ENCODE measurements at places on chromosomes 13 and 19. TPM values are rescaled to one million over a fixed set of nuclear protein-coding genes. Genes with fewer than 3 reads are reported as not detected.

DNA sequence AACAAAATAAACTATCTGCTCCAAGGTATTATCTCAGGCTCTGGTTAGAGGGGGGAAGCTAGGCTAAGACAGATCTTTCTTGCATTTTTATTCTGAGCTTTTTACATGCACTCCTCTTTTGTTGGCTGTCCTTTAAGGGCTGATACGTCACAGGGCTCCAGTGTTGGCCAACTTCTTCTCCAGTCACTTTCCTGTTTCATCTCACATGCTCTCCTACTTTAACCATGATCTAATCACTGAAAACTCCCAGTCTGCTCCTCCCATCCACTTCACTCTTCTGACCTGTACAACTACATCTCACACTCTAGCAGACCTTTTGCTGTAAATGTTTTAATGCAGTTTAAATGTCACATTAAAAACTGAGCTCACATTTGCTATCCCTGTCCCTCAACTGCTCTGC lies 510.0 kb upstream of the KLF12 start:
- no peak for ATAC-seq

- no peak for ATAC-seq
Observed at GRCh38 chr13:103614761-103615160, 548.5 kb upstream of the SLC10A2 start.

- no peak for ATAC-seq
Observed at GRCh38 chr13:46507981-46508380, 45.0 kb upstream of the LRCH1 start.

DNA sequence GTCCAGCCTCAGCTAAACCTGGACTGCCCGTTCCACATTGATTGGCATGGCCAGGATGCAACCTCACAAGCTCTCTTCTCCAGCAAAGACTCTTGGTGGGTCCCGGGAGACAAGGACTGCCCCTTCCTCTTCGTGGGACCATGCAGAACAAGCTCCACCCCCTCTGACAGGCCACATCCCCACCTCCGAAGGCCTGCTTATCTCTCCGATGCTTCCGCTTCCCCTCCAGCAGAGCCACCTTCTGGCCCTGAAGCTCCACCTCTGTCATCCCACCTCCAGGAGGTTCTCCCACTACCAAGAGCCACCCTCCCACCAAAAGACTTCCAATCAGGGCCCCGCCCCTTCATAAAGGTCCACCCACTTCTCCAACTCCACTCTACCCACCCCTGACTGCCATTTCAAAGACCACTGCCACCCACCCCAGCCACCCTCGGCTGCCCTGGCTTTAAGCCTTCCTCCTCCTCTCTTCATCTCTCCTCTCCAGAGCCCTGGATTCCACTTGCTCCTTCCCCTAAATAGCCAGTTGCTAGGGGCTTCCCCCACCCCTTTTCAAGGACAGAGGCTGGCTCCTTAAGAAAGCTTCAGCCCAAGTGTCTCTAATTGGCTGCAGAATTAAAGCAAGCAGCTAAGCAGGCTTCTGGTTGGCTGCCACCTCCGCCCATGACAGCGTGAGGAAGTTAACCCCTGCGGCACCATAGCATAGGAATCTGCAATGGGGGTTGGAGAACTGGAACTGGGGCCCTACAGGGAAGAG lies 9.9 kb downstream of the LRFN1 start:
- ATAC-seq = no peak

DNA sequence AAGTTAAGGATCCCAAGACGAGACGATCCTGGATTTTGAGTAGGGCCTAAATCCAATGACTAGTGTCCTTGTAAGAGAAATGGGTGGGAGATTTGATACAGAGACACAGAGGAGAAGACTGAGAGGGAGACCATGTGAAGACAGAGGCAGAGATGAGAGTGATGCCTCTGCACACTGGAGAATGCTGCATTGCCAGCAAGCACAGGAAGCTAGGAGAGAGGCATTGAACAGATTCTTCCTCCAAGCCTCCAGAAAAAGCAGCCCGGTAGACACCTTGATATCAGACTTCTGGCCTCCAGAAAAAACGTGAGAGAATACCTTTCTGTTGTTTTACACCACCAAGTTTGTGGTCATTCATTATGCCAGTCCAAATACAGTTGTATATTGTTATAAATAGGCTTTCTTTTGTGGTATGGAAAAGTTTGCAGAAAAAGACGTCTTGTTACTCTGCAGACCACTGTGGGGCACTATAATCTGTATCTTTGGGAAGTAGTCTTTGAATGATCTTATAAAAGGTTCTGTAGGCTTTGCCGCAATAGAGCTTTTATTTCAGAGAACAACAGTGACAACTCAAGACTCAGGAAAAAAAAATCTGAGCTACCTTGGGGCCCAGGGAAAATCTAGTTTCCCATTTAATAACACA lies 17.9 kb upstream of the RFC3 start:
- no peak for ATAC-seq

- ATAC-seq = no peak
Observed at GRCh38 chr13:44107357-44108121, 227.8 kb downstream of the LACC1 start.

GRCh38 chr19:44332145-44332544 lies 24.3 kb downstream of the ZNF112 start:
- ATAC-seq = no peak

GRCh38 chr13:73631411-73631810 lies 502.8 kb downstream of the KLF12 start:
- ATAC-seq = no peak

Gene KASH5
- total RNA-seq = not detected

GRCh38 chr19:48993175-48994034 lies at the start of the genes GYS1 and RUVBL2:
TSS of gene GYS1 (minus strand) at chr19:48993309. CDS start at chr19:48993112, 197 bp downstream.
TSS of gene RUVBL2 (plus strand) at chr19:48993887. CDS start at chr19:48993912, 25 bp downstream.
- ATAC-seq = peak; percentile 96

Gene ZNF460
- 74.0 TPM for total RNA-seq

- no peak for ATAC-seq
Observed at GRCh38 chr19:1067341-1067957, 482 bp downstream of the ARHGAP45 start.

Gene CALR3
- not detected for total RNA-seq

- ATAC-seq = no peak
Observed at GRCh38 chr19:8256276-8257051, 47.3 kb downstream of the CERS4 start.

DNA sequence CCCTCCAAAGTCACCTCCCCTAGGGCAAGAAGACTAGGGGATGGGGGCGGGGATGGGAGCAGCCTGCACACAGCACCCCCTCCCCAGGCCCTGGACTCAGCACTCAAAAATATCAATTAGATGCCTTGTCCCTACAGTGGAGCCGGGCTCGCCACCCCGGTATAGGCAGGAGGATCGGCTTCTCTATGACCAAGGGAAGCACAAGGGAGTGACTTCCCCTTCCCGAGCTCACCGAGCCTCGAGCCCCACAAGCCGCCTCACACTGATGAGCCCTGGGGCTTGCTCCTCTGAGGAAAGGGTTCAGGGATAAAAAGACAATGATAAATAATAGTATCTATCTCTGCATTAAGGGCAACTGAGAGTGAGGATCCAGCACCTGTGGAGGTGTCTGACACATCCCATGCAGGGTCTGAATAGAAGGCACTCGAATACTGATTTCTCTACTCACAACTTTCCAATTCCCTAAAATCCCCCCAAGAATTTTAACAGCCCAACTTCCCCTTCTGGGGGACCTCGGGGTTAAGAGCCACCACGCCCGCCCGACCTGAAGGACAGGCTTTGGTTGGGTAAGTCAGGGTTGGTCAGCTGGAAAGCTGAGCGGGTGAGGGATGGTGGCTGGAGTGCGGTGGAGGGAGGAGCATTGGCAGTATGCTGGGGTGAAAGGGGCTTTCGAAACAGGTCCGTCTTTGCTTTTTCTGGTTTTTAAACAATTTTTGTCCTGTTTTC lies 51.3 kb downstream of the STK24 start:
- no peak for ATAC-seq

DNA sequence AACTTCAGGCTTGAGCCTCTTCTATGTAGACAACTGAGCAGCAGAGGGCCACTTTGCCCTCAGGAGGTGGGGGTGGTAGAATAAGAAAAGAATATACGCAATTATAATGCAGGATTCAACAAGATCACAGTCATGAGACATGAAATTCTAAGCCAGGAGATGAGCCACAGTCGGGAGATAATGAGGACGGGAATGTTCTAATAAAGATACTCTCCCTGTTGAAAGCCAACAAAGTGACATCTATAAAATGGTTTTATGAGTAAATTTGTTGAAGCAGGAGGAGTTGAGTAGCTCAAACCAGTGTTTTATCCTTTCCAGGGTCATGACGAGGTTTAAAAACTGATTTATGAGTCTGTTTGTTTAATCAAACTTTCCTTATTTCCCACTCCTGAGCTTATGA lies 152.0 kb upstream of the SERP2 start:
- no peak for ATAC-seq

GRCh38 chr13:110538632-110539031 lies 22.9 kb downstream of the RAB20 start:
- ATAC-seq = peak; percentile 37

Gene ZNF85
- 13.3 TPM for total RNA-seq

Gene DCLK1
- total RNA-seq = 28.0 TPM

Gene TMPRSS9
- not detected for total RNA-seq

- ATAC-seq = no peak
Observed at GRCh38 chr13:27658546-27658945, 36.9 kb downstream of the POLR1D start.

GRCh38 chr19:20051841-20052768 lies 12.8 kb upstream of the ZNF682 start:
- ATAC-seq = peak; percentile 100

Gene LPAR2
- total RNA-seq = 3.1 TPM

- no peak for ATAC-seq
Observed at GRCh38 chr13:94239135-94239534, 240.3 kb downstream of the DCT start.

Gene GARIN5A
- not detected for total RNA-seq

- ATAC-seq = no peak
Observed at GRCh38 chr19:41928221-41928683, at the start of gene ERFL. TSS of gene ERFL (minus strand) at chr19:41928449. CDS start at chr19:41912919, 15,530 bp downstream.

Gene USE1
- 24.0 TPM for total RNA-seq

Gene POLD1
- total RNA-seq = 7.2 TPM

Gene ZNF420
- 9.5 TPM for total RNA-seq

Gene WIZ
- total RNA-seq = 24.4 TPM

DNA sequence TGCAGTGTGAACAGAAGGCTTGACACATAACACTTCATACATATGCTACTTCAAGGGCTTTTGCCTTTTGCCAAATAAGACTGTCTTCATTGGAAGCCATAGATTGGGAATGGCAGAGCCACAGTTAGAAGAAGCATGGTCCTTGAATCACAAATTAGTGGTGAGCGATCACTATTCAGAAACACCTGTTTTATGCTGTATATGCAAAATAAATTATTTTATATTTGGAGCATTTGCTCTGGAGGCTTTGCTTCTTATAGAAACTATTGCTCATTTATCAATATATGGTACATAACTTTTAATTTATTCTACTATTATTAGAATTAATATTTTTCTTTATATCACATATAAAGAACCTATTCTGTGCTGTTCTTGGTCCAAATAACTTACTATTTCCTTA lies 270.4 kb upstream of the SPRY2 start:
- ATAC-seq = no peak

DNA sequence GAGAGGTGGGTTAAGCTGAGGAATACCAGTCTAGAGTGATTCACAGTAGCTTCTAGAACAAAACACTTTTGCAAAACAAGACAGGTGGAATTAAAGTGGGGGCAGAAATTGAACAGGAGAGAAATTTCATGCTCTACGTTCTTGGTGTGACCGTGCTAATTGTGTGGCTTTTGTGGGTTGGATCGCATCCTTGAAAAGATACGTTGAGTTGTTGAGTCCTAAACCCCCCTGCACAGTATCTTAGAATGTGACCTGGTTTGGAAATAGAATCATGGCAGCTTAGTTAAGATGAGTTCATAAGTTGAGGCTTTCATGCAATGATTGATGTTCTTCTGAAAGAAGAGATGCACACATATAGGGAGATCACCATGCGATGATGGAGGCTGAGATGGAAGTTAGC lies 308.2 kb downstream of the ATP8A2 start:
- ATAC-seq = no peak

GRCh38 chr13:112144616-112145550 lies 77.9 kb downstream of the SOX1 start:
- no peak for ATAC-seq

Gene HSPB6
- 119 TPM for total RNA-seq

Gene SIRT2
- 106 TPM for total RNA-seq

DNA sequence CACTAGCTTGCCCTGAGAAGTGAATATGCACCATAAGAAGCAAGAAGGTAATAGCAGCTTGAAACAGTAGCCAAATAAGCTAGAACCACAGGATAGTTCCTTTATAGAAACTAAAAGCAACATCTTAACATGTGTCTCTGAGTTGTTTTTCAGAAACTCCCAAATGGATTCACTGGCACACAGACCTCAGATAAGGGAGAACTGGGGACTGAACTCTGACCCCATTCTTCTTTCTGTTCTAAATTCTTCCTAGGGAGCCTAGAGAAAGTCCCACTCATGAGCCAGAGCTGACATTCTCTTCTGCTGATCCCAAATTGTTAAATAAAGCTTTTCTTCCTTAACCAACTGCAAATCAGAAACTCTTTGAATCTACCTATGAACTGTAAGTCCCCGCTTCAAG lies 146.1 kb downstream of the PCDH9 start:
- no peak for ATAC-seq

GRCh38 chr19:54388802-54389139 lies 24.0 kb upstream of the LAIR1 start:
- no peak for ATAC-seq

- ATAC-seq = no peak
Observed at GRCh38 chr13:28628241-28628640, 30.7 kb upstream of the POMP start.

DNA sequence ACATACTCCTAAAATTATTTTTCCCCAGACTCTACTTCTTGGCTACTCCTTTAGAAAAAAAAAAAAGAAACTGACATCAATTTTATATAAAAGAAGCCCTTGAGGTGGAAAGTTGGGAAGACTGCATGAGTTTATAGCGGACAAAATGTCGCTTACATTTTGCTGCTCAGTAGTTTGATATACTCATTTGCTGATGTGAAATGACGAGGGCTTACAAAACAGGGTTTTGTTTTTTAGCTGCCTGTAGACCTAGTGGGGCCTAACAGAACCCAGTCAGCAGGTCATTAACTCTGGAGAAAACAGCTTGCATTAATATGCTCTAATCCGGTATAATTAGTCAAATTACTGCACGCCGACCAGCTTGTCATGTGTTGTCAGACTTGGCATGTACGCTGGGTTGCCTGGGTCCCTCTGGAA lies 37.6 kb upstream of the MAB21L1 start:
- no peak for ATAC-seq

DNA sequence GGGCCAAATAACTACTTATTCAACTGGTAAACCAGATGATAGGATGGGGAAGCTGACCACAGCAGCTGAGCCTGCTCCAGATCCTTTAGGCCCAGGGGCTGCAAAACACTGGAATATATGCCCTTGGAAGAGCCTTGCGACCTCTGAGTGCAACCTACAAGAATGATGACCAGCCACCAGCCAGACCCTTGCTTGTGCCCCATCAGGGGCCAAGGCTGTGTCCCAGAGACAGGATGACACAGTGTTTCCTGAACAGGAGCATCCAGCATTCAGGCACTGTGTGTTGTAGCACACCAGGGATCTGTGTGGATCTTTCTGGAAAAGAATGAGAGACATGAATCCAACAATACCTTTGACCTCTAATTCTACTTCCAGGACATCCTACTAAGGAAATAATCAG lies 14.5 kb downstream of the GJA3 start:
- no peak for ATAC-seq

GRCh38 chr13:110168999-110169933 lies 137.7 kb downstream of the COL4A1 start:
- ATAC-seq = no peak

Measured in gastroesophageal sphincter (tissue), 4 donors.